ENCODE measurements at places on chromosomes 3 and 15.

DNA sequence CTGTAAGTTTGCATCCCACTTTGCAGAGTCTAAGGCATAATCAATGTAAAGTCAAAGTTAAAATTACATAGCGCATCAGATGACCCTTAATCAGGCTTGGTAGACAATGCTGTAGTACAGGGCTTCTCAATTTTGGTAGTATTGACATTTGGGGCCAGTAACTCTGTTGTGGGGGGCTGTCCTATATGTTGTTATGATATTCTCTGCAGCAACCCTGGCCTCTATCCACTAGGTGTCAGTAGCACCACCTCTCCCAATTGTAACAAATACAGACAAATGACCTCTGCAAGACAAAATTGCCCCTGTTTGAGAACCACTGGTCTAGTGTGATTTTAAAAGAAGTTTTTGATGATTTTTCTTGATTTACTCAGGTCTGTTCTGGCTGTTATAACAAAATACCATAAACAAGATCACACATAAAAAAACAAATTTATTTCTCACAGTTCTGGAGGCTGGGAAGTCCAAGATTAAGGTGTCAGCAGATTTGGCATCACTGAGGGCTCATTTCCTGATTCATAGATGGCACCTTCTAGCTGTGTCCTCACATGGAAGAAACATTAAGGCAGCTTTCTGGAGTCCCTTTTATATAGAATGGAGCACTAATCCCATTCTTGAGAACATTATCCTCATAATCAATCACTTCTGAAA is 37.6 kb upstream of the SLC9A9 start:
- no peak for DNase-seq

- no peak for DNase-seq
Measured at GRCh38 chr15:55513152-55513551, 5.1 kb upstream of the DNAAF4 start.

- no peak for DNase-seq
Measured at GRCh38 chr3:170044795-170045244, 7.0 kb downstream of the GPR160 start.

GRCh38 chr3:88003115-88003755 is 55.6 kb downstream of the CGGBP1 start:
- no peak for DNase-seq

GRCh38 chr3:158683230-158683962 is 10.9 kb upstream of the LXN start:
- no peak for DNase-seq

- DNase-seq: no peak
Measured at GRCh38 chr3:36221975-36222374, 158.3 kb upstream of the STAC start.

DNA sequence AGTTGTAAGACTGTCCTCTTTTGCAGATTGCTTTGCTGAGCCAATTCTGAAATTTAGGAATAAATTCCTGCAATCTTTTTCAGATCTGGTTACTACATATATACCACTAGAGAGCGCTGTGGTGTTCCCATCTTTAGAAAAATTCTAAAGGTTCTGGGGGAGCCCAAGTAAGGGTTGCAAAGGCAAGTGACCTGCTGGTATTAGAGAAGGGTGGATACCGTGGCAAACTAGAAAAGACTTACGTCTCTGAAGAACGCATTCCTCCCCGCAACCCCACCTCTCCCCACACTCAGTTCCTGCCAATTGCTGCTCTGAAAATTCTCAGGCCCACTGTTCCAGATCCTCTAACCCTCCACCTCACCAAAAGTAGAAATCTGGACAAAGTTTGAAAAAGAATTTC is 48.5 kb downstream of the EFHB start:
- no peak for DNase-seq

- DNase-seq: no peak
Measured at GRCh38 chr15:55758580-55758986, 15.6 kb upstream of the PRTG start.

- no peak for DNase-seq
Measured at GRCh38 chr3:178352326-178353005, 183.8 kb upstream of the KCNMB2 start.

GRCh38 chr15:96412045-96412905 is 81.8 kb downstream of the NR2F2 start:
- no peak for DNase-seq

DNA sequence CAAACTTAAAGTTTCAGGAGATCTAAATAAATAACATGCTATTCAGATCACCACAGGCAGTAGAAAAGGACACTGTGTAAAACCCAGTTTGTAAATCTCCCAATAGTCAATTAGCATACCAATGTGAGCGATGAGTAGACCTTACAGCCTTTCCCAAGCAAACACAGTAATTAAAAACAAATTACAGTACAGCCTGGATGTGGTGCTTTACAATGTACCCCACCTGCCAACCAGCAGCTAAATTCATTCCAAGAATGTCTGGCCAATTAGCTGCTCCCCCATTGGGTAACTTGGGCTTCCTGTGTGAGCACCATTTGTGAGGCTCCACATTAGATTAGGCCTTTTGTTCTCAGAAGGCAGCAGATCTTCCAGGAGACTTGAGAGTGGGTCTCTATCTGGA is 635.0 kb downstream of the TBL1XR1 start:
- no peak for DNase-seq

DNA sequence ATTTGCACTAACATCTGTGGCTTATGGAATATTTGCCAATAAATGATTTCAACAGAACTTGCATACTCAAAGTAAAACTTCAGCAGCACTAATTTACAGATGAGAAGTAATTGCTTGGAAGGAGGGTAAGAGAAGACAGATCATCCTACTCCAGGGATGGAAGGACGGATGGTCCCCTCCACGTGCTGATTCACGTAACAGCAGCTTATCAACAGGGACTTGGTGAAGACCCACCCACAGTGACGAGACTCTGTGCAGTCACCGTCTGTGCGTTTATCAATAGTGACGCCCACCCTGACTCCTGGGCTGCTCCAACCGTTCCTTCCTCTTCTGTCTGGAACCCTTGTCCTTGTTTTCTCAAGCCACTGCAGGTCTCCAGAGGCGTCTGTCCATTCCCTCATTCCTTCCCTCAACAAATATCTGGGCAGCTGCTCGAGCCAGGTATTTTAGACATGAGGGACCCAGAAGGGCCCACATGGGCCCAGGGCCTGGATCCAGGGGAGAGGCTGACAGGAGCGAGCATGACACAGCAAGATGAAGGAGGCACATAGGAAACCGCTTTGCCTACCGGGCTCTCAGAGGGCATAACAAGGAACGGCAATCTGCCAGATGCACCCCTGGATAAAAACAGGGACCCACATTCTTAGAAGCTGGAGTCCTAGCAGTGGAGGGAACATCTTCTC is 33.3 kb downstream of the PCSK6 start:
- DNase-seq: no peak

GRCh38 chr3:62295571-62295970 is 77.8 kb downstream of the FEZF2 start:
- DNase-seq: no peak

GRCh38 chr15:51883271-51883837 is 53.9 kb downstream of the TMOD3 start:
- no peak for DNase-seq

- no peak for DNase-seq
Measured at GRCh38 chr3:38707730-38708129, 58.2 kb upstream of the SCN5A start.

DNA sequence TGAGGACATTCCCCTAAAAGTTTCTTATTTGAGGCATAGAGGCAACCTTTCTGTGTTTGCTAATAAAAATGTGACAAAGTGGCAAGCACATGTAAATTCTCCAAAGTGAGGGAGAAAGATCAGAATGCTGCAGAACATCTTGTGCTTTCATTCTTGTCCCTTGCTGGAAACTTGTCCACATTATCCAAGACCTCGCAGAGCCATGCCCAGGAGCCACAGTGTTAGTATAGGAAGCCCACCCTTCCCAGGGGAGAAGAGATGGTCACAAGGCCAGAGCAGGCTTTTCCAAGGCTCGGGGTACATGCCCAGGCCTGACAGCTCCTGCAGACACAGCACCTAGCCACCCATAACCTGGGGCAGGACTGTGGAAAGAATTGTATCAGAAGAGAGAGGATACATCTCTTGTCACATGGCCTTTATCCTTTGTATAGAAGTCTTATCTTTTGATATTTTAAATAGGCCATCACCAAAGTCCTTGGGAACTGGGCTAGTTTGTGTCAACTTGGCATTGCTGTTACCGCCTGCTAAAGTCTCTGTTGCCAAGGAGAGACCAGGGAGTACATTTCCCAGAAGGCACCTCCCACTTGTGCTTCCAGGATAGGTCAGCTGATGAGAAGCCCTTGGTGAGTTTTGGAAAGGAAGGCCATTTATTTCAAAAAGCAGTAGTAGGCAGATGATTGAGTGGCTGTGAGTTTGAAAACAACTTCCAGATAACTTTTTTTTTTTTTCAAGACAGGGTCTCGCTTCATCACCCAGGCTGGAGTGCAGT is 10.5 kb downstream of the DLEC1 start:
- DNase-seq: no peak

DNA sequence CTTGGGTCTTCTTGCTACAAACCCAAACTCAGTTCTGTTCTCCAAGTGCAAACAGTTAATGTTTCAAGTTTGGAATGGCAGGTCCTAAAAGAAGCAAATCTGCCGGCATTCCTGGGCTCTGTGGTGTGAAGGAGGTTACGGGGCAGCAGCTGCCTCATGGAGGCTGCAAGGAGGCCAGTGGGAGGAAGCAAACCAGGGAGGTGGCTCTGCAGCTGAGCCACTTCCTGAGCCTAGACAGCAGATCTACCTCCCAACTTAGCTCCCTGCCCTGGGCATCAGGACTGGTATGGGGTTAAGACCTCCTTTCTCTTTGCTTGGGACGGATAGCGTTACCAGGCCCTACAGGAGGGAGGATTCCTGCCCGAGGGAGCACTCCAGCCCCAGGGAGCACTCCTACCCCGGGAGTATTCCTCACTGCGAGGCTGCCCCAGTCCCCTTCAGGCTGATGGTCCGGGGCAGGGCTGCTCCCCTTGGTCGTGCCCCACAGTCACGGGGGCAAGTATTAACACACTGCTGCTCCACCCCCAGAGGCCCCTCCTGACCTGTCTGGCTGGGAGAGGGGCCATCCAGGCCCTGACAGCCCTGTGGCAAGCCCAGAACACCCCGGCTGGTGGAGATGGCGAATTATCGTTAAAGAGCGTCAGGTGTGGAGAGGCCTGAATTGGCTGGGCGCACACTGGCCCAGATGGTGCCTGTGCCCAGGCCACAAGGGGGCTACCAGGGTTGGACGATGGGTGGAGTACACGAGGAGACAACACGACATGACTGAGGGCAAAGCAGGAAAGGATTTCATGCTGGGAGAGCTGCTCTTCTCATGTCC is 129.9 kb downstream of the ATP10A start:
- DNase-seq: no peak

DNA sequence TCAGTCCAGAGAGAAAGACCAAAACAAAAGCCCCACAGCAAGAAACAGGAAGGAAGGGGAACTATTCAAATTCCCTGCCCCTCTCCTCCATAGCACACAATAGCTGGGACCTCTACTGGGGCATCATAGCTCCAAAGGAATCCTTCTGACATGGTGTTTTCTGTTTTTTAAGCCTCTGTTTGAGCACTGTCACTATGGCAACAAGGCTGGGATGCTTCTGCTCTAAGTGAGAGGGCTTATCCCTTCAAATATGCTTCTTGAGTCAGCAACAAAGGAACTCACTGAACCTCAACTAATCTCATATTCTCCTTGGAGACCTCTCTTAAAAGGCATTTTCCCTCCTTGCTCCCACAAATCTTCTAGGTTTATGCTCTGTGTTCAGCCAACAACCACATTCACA is 40.5 kb downstream of the MYLK start:
- no peak for DNase-seq

DNA sequence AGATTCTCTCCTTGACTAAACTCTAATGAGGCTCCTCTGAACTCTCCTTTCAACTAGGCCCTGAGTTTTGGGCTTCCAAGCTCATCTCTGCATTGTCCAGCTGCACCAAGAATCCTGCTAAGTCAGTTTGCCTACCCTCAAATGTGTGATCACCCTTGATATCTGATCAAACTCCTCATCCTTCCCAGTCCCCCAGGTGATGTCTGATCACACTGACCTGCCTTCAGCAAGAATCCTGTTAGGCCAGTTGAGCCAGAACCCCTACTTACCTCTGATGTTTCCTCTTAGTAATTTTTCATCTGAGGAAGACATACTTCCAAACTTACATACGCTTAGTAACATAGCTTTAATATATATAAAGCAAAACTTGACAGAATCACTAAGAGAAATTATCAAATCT is 28.8 kb downstream of the SUMF1 start:
- DNase-seq: no peak

GRCh38 chr3:122315619-122316018 is 9.4 kb upstream of the CSTA start:
- DNase-seq: no peak

GRCh38 chr15:85777250-85778106 is 17.2 kb downstream of the KLHL25 start:
- no peak for DNase-seq

DNA sequence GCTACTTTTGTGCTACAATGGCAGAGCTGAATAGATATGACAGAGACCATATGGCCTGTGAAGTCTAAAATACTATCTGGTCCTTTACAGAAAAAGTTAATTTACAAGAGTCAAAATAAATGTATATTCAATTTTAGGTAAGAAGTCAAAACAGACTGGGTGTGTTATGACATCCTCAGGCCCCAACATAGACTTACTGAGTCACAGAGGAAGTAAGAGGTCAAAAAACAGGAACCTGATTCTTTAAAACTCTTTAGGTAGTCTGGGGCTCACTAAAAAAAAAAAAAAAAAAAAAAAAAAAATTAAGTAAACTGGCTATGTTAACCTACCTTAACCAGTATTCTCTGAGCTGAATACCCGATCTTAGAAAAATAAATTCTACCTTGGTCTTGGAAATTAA is 13.1 kb downstream of the DNAAF4 start:
- no peak for DNase-seq

- no peak for DNase-seq
Measured at GRCh38 chr3:174295306-174296092, 563.6 kb upstream of the NAALADL2 start.

GRCh38 chr15:43735416-43735815 is 10.8 kb upstream of the PDIA3 start:
- no peak for DNase-seq

DNA sequence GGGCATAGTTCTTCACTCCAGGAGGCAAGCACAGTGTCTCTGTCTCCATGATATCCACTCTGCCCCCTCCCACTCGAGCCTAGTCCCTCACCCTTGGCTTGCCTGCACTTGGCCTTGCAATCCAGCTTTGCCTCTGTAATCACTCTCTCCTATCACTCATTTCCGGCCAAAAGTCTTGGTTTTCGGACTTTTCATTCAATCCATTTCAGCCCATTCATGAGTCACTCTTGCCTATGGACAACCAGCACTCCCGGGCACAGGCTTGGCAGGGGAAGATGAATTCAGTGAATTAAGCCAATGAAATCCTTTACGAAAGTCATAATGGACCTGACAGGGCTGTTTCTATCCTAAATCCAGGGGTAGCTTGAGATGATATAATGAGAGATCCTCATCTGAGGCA is 21.7 kb downstream of the DAZL start:
- DNase-seq: no peak

- no peak for DNase-seq
Measured at GRCh38 chr15:77881950-77882349, 195.6 kb downstream of the TBC1D2B start.

DNA sequence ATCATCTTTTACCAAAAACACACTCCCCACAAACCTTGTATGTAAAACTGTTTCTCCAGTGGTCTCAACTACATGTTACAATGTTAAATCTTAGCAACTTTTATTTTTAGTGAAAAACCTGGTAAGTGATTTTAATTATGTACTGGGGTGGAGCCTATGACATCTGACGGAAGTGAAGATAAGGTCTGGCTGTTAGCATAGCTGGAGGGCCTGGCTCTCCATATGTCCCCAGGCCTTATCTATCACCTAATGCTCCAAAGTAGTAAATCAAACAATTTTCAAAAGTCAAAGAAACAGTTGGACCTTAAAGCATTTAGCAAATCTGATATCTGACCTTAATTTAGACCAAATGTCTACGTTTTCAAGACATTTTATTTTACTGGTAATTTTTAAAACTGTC is 173.6 kb upstream of the SMAD3 start:
- no peak for DNase-seq

Data from posterior cingulate gyrus (tissue), 11 donors.